ENCODE measurements at places on chromosomes 5 and 9. TPM values are rescaled to one million over a fixed set of nuclear protein-coding genes. Genes with fewer than 3 reads are reported as not detected.

The IL4 gene
- total RNA-seq = not detected

The C1QTNF2 gene
- 0.20 TPM for total RNA-seq

The PDE8B gene
- 1.8 TPM for total RNA-seq

The PLAC8L1 gene
- not detected for total RNA-seq

The SIT1 gene
- not detected for total RNA-seq

The ROPN1L gene
- 7.1 TPM for total RNA-seq

The TMEM252 gene
- not detected for total RNA-seq

The EPB41L4B gene
- total RNA-seq = 5.0 TPM

The ARSI gene
- 3.2 TPM for total RNA-seq

The C9orf85 gene
- total RNA-seq = 19.0 TPM

The PCDHGB7 gene
- 0.17 TPM for total RNA-seq

The FIBCD1 gene
- 4.1 TPM for total RNA-seq

The ISOC1 gene
- 7.5 TPM for total RNA-seq

The WWC1 gene
- 97.7 TPM for total RNA-seq

The CDH18 gene
- total RNA-seq = not detected

The CDX1 gene
- total RNA-seq = not detected

The THBS4 gene
- total RNA-seq = 8.1 TPM

The CHMP5 gene
- 63.0 TPM for total RNA-seq

The BAAT gene
- not detected for total RNA-seq

The SHISAL2B gene
- total RNA-seq = not detected

The EIF4E1B gene
- total RNA-seq = not detected
